ENCODE measurements at places on chromosomes 16 and 17. TPM values are rescaled to one million over a fixed set of nuclear protein-coding genes. Genes with fewer than 3 reads are reported as not detected.

GRCh38 chr16:50449800-50450199 lies 81.0 kb upstream of the BRD7 start:
- DNase-seq, result no peak
- H3K27ac ChIP-seq, result no peak overlapping the region
- H3K36me3 ChIP-seq, result no peaks in the 10 kb centered on the region
- peaks cover 11% of the 10 kb centered on the region for H3K27me3 ChIP-seq

The USP6 gene
- total RNA-seq, result 0.10 TPM

The NPIPB13 gene
- 15.3 TPM for total RNA-seq

DNA sequence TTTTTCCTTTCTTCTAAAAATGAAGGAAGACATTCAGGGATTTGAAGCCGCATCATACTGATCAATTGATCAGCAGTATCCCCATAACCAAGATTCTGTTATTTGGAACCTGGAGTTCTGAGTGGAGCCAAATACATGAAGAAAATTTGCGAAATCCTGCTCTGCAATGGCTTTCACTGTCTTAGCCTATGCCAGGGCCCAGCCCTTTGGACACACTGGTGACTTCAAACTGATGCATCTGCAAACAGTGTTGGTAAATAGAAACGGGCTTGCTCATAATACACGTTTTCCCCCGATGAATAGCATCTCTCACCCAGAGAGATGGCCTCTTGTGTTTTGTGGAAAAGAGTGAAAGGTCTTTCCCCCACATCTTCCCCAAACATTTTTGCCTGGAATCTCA lies 87.6 kb upstream of the TOX3 start:
- no peaks in the 10 kb centered on the region for H3K4me1 ChIP-seq
- no peak overlapping the region for H3K4me3 ChIP-seq
- no peak overlapping the region for H3K27ac ChIP-seq
- H3K27me3 ChIP-seq, result no peaks in the 10 kb centered on the region
- no peak for DNase-seq

- DNase-seq, result no peak
- no peaks in the 10 kb centered on the region for H3K36me3 ChIP-seq
- H3K27me3 ChIP-seq, result no peaks in the 10 kb centered on the region
- H3K27ac ChIP-seq, result no peak overlapping the region
- H3K4me3 ChIP-seq, result no peak overlapping the region
Observed at GRCh38 chr16:8986111-8986510, 22.4 kb upstream of the USP7 start.

GRCh38 chr16:70476272-70477020 lies 22.1 kb downstream of the FCSK start:
- H3K27ac ChIP-seq, result peak overlapping the region; percentile 46
- H3K27me3 ChIP-seq, result no peaks in the 10 kb centered on the region
- H3K4me1 ChIP-seq, result peaks cover 9% of the 10 kb centered on the region
- peaks cover 16% of the 10 kb centered on the region for H3K36me3 ChIP-seq
- no peak overlapping the region for H3K4me3 ChIP-seq

The PAQR4 gene
- 7.9 TPM for total RNA-seq

The NPEPPS gene
- total RNA-seq, result 78.4 TPM

DNA sequence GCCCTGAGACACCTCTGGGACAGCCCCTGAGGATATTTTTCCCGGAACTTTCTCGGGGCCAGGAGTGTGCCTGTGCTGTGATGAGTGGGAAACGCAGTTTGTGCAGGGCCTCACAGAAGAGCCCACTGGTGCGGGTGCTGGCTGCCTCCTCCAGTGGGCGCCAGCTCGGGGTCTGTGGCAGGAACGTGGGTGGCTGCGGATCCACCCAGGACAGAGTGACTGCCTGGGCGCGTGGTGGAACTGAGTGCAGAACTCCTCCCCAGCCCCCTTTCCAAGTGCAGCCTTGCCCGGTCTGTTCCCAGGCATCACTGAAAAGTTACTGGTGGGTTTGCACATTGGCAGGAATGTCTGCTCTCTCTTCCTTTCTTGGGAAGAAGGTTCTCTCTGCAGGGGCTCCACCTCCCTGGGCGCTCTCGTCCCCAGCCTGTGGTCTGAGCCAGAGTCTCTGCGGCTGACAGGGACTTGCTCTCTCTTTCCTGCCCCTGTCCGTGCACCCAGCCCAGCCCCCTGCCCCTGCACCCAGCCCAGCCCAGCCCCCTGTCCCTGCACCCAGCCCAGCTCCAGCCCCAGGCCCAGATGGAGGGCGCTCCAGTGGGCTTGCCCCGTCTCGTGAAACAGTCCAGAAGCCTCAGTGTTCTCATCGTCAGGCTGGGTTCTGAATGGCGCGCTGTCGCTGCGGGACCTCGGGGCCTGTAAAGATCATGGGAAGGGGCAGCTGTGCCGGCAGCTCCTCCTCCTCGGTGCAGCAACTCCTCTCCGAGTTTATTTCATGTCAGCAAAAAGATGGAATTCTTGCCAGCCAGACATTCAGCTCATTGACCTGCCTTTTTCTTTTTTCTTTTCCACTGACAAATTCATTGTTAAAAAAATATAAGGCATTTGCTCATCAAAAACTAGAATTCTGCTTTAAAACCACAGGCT lies 117.5 kb downstream of the BANP start:
- no peak overlapping the region for H3K27ac ChIP-seq
- no peaks in the 10 kb centered on the region for H3K27me3 ChIP-seq
- H3K36me3 ChIP-seq, result peaks cover 22% of the 10 kb centered on the region

GRCh38 chr16:48366165-48367093 lies 18.8 kb downstream of the SIAH1 start:
- H3K27me3 ChIP-seq, result no peaks in the 10 kb centered on the region
- H3K27ac ChIP-seq, result peak overlapping the region; percentile 95
- H3K36me3 ChIP-seq, result peaks cover under 1% of the 10 kb centered on the region

DNA sequence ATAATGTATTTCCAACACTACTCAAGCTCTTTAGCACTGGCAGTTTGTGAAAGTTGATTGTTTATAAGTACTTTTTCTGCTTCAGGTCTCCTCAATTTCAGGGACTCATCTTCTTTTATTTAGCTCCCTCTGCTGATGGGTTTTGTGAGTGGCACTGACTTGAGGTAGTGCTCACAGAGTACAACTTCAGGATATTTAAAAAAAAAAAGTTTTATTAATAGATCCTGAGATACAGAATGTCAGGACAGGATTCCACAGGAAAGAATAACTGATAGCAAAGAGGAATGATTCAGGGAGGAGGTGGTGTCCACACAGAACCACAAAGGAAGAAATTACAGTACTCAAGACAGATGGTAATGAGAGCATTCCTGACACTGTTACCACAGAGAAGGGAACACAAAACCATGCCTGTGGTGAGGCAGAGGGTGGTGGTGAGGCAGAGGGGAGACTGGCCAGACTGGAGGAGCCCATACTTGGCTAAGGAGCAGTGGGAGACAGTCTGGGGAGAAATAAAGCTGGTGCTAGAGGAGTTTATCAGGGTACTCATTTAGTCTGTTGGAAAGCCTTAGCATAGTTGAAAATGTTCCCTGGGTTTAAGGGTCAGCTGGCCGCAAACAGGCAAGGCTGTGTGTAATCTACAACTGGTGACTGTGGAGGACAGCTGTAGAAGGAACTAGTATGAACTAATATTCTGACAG lies 63.7 kb downstream of the SPAG9 start:
- H3K4me3 ChIP-seq, result no peak overlapping the region
- H3K27ac ChIP-seq, result peak overlapping the region; percentile 21
- H3K4me1 ChIP-seq, result peaks cover 16% of the 10 kb centered on the region
- peak; percentile 63 for DNase-seq

GRCh38 chr17:37131669-37132611 lies 183.2 kb downstream of the AATF start:
- H3K27me3 ChIP-seq, result no peaks in the 10 kb centered on the region
- peaks cover 68% of the 10 kb centered on the region for H3K36me3 ChIP-seq
- H3K4me3 ChIP-seq, result no peak overlapping the region

- no peak overlapping the region for H3K27ac ChIP-seq
- H3K27me3 ChIP-seq, result no peaks in the 10 kb centered on the region
- H3K4me3 ChIP-seq, result peak overlapping the region; percentile 82
Observed at GRCh38 chr17:56779898-56780777, 53.6 kb downstream of the C17orf67 start.

DNA sequence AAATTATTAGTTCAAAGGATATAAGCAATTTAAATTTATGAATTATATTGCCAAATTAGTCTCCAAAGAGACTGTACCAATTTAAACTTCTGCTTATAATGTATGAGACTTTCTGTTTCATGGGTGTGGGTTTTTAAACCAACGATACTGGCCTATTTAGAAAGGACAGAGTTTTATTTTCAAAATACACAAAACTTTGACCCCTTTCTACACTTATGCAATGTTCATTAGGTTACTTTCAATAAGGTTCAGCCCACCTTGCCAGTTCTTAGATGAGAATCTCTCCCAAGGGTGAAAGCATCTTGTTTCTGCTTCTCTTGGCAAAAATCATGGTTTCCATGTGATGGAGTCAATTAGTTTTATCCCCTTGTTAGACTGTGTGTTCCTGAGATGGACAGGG lies 84.7 kb downstream of the MYO1D start:
- no peaks in the 10 kb centered on the region for H3K27me3 ChIP-seq
- H3K27ac ChIP-seq, result no peak overlapping the region
- peaks cover 9% of the 10 kb centered on the region for H3K36me3 ChIP-seq

GRCh38 chr17:51128076-51128475 lies 7.4 kb upstream of the SPAG9 start:
- H3K4me3 ChIP-seq, result no peak overlapping the region
- peak; percentile 24 for DNase-seq
- H3K36me3 ChIP-seq, result no peaks in the 10 kb centered on the region
- H3K27me3 ChIP-seq, result no peaks in the 10 kb centered on the region
- no peak overlapping the region for H3K27ac ChIP-seq

DNA sequence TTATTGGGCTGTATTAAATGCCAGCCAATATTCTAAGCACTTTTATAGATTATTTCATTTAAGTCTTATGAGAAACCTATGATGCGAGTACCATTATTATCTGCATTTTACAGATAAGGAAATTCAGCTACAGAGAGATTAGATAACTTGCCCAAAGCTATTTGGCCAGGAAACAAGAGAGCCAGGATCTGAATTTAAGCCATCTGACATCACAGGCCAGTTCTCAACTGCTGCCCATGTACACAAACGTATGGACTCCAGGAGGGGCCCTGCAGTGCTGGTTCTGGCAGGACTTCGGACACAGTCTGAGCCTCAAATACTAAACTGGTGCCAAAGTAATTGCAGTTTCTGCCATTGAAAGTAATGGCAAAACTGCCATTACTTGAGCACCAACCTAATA lies 40.2 kb downstream of the CPPED1 start:
- H3K27ac ChIP-seq, result no peak overlapping the region
- H3K36me3 ChIP-seq, result peaks cover 10% of the 10 kb centered on the region
- no peaks in the 10 kb centered on the region for H3K4me1 ChIP-seq
- H3K4me3 ChIP-seq, result no peak overlapping the region

DNA sequence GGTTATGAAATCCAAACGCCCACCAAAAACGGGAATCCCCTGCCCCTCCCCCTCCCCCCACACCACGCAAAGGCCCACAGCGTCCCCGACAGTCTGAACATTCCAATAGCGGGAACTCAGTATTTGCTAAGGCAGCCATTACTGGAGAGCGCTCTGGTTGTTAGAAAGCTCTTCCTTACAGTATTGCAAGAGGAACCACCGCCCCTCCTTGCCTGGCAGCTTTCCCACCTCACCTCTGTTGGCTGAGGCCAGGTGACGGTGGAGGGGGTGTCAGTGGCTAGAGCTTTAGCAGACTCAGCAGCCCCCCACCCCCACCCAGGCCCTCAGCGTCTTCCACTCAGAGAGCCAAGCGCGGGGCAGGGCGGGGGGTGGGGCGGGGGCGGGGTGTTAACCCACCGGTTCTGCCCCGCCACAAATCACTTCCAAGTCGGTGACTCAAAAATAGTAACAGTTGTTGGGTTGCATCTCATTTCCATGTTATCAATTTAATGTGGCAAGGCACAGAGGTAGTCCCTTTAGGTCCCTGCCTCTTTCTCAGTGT lies 2.2 kb upstream of the PLEKHH3 start:
- H3K27me3 ChIP-seq, result no peaks in the 10 kb centered on the region
- H3K27ac ChIP-seq, result no peak overlapping the region
- H3K36me3 ChIP-seq, result peaks cover 7% of the 10 kb centered on the region
- peak overlapping the region; percentile 86 for H3K4me3 ChIP-seq
- H3K4me1 ChIP-seq, result peaks cover 30% of the 10 kb centered on the region

DNA sequence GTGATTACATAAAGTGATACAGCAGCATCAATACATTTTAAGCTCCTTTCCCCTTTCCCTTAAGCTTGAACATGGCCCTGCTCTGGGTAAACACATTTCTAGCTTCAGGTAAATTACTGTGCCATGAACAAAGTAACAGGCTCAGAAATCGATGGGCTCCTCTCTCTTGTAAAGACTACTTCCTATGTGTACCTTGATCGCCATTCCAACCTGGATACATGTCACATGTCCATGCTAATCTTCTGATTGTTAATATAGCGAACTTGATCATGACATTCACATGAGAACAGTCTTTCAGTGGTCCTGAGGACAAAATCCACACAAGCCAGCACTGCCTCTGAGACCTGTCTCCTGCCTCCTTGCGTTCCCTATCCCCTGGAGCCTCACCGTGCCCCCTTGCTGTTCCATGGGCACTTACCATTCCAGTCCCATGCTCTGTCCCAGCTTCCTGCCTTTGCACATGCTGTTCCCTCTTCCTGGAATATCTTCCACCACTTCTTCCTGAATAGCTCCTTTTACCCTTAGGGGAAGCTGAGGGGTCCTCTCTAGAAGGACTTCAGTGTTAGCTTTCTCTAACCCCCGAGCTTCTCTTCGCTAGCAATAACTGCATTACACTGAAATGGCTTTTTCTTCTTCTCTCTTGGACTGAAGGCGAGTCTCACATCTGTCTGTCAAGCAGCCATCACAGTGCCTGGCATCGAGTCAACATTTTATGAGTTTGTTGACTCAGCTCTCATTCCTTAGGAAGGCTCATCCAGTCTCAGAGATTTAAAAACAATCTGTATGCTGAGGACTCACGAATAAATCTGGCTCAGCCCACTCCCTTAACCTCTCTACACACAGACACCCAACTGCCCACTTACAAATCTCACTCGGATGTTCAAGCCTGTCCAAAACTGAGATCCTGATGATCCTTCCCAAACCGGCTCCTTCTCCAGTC lies 93.3 kb downstream of the ASIC2 start:
- peaks cover 4% of the 10 kb centered on the region for H3K27me3 ChIP-seq
- no peak overlapping the region for H3K4me3 ChIP-seq
- no peak overlapping the region for H3K27ac ChIP-seq
- DNase-seq, result peak; percentile 52
- no peaks in the 10 kb centered on the region for H3K36me3 ChIP-seq
- peaks cover 12% of the 10 kb centered on the region for H3K4me1 ChIP-seq

DNA sequence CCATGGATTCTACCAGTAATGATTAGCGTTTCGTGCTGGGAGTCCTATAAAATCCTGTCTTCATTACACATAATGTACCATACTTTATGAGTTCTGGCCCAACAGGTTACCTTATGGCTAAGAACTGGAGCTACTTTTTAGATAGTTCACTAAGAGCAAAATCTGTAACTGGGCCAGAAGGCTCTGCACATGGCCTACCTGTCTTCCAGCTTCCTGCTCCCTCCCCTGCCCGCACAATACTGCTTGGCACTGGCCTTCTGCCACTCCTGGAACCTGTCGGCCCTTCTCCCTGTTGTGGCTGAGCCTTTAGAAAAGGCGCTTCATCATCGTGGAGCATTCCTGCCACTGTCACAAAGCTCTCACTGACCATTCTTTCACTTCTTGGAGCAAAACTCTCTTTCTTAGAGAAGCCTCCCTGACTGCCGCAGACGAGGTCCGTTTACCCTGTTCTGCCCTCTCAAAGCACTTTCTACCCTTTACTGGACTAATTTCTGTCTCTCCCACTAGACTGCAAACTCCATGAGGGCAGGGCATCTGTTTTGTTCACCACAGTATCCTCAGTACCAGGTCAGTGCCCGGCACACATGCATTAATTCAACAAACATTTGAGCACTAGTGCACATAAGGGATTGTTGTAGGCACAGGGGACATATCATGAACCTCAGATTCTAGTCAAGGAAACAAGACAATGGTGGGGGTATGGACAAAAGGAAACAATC lies 116.5 kb downstream of the PARN start:
- no peaks in the 10 kb centered on the region for H3K36me3 ChIP-seq
- H3K4me1 ChIP-seq, result peaks cover 33% of the 10 kb centered on the region
- no peak for DNase-seq
- H3K27ac ChIP-seq, result no peak overlapping the region
- H3K4me3 ChIP-seq, result no peak overlapping the region
- H3K27me3 ChIP-seq, result no peaks in the 10 kb centered on the region
